ENCODE measurements at places on chromosomes 12 and 14.

DNA sequence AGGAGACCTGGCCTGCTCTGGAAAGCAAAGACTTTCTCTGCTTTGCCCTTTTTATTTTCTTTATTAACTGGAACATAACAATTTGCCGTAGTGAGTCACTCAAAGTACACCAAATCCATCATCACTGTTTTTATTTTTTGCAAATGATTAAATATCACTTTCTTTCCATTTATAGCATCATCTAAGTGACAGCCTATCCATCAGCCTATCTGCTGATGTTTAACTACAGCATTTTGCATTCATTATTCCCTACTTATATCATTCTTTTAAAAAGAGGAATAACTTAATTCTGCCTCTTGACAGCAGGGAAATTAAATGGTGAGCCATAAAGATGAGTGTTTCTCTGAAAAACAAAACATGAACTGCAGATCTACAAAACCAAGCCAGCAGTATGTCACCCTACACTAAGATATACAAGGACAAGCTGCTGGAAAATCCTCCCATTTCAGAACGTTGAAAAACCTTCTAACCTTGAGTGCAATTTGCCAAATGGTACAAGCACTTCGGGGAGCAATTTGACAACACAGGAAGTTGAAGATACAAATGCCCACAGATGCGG, 821.3 kb upstream of the TMEM132C start:
- DNase-seq = no peak

- no peak for DNase-seq
Measured at GRCh38 chr12:55633151-55633550, 3.5 kb upstream of the OR10P1 start.

- no peak for DNase-seq
Measured at GRCh38 chr12:113373969-113374368, 15.6 kb downstream of the PLBD2 start.

DNA sequence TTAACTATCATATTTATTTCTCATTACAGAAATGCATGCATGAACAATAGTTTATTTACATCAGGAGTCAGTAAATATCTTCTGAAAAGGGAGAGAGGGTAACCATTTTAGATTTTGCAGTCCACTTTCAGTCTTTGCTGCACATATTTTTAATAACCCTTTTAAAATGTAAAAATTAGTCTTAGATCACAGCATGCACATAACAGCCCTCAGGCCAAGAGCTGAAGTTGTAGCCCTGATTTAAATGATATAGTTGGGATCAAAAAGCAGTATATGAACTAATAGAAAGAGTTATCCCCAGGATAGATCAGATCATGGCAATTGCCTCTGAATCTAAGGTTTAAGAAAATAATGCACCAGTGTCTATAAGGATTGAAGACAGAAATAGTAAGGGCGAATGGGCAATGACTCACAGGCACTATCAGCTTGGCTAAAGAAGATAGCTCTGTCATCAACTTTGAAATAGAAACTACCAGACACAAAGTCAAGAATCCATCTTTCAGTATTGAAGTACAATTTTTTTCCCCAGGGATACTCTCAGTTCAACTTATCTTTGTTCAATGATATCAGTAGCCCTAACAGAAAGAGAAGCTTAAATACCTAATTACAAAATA, 13.1 kb upstream of the CLEC7A start:
- no peak for DNase-seq

DNA sequence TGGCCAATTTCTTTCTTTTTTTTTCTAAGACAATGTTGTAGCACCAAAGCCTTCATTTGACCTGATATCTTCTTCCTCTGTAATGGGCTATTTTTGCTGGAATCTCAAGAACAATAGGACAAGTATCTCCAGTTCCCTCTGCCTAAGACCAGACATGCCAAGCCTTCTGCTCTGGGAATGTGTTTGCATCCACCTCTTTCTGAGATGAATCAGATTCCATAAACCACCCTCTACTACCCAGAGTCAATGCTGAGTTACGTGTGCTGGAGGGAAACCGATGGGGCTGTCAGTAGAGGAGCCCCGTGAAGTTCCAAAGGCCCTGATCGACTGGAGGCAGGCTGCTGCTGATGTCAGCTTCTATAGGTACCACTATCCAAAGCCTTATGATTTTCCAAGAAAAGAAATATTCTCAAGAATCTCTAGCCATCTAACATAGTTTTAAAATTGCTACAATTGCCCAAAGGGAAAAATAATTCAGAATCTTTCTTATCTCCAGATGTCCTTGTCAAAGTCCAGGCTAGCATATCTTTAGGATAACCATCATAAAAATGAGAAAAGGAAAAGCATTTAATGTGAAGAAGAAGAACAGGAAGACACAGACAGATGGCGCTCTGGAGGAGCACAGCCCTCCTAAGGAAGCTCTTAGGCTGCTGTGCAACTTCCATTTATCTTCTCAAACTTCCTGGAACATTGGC, 101.9 kb downstream of the SLC8A3 start:
- DNase-seq = no peak

- no peak for DNase-seq
Measured at GRCh38 chr14:105647784-105648608, 121.6 kb downstream of the TMEM121 start.

GRCh38 chr14:90093942-90094595, 32.3 kb downstream of the KCNK13 start:
- no peak for DNase-seq

DNA sequence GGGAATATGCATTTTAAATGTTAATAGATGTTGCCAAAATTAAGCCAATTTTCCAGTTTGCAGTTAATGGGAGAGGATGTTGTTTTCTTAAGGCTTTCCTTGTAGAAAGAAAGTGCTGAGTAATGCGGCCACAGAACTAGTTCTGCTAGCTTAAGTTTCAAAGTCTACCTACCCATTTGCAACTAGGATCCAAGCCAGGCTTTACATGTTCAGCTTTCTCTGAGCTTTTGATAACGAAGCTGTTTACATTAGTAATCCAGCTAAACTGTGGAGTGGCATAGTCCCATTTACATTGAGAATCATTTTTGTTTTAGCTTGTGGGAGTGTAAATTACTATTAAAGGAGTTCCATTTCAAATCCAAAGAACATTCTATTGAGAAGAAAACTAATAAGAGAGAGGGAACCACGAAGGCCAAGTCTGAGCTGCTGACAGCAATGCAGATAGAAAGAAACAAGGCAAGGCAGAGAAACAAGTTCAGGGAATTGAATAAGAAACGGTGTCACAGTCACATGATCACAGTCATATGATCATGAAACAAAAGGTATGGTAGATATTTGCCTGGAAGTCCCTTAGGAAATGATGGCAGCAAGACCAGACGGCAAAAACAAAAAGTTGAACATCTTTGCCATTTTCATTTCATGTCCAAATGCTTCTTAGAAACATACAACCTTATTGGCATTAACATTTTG, 274.9 kb downstream of the PAWR start:
- no peak for DNase-seq

DNA sequence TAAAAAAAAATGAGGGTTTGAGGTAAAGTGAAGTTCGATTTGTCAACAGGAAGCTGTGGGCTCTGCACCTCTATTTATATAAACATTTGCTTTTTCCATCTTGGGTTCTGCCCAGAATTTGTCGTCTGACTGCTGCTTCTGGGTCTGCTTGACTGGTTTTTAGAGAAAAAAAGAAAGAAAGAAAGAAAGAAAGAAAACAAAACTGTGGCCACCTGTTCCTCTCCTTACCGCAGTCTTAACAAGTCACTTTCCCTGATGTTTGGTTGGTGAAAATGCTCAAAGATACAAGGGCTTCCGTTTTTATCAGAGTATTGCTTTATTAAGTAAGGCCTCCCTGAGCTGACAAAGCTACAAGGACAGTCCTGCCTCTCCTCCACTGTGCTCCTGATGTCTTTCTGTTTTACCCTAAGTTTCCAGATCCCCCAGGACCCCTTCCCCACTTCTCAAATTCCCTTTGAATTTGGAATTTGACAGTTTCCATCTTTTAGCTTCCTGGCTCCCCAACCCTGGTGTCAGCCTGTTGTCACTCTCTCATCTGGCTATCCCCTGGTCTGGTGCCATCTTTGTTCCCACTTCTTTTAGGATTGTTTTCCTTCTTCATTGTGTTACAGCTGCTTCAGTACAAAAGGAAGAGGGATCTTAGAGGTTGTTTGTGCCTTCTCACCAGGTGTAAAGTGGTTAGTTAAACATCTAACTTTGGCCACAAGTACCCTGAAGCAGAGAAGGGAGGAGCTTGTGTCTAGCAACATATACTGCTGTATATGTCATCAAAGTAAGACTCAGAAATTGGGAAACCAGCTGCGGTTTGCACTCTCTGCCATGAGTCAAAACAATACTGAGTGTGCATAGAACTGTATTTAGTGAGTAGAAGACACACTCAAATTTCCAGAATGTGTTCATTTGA, 18.0 kb downstream of the MFAP5 start:
- peak; percentile 25 for DNase-seq

- no peak for DNase-seq
Measured at GRCh38 chr12:13067322-13067721, 23.1 kb downstream of the FAM234B start.

All from stimulated activated CD4-positive, alpha-beta T cell treated with anti-CD3 and anti-CD28 coated beads, Interleukin-1b, Interleukin-23, amount 100 ng/mL, for 4 hours (primary cell).